ENCODE measurements at places on chromosomes 2 and 18. TPM values are rescaled to one million over a fixed set of nuclear protein-coding genes. Genes with fewer than 3 reads are reported as not detected.

KHK gene
- 3.5 TPM for total RNA-seq

LYG2 gene
- total RNA-seq: not detected

RBM43 gene
- 2.3 TPM for total RNA-seq

UGT1A8 gene
- total RNA-seq: not detected

DNA sequence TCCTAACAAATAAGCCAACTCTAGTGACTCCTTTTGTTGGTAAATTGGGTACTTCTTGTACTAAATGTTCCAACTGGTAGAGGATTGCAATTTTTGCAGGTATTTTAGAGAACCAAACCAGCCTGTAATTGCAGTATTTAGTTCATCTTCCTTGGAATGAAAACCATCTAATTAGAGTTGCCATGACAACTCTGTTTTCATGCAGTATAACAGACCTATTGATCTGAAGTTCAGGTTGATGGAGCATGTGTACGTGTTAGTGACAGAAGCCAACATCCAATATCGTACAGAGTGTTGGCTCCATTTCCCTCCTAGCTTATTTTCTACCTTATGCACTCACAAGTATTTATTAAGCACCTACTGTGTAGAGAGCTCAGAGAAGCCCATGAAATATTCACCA is 176.3 kb upstream of the FOSL2 start:
- no peaks in the 10 kb centered on the region for H3K4me1 ChIP-seq
- DNase-seq: no peak
- H3K27me3 ChIP-seq: no peaks in the 10 kb centered on the region

BCL11A gene
- total RNA-seq: 16.7 TPM

TMEM185B gene
- total RNA-seq: 19.5 TPM

DNA sequence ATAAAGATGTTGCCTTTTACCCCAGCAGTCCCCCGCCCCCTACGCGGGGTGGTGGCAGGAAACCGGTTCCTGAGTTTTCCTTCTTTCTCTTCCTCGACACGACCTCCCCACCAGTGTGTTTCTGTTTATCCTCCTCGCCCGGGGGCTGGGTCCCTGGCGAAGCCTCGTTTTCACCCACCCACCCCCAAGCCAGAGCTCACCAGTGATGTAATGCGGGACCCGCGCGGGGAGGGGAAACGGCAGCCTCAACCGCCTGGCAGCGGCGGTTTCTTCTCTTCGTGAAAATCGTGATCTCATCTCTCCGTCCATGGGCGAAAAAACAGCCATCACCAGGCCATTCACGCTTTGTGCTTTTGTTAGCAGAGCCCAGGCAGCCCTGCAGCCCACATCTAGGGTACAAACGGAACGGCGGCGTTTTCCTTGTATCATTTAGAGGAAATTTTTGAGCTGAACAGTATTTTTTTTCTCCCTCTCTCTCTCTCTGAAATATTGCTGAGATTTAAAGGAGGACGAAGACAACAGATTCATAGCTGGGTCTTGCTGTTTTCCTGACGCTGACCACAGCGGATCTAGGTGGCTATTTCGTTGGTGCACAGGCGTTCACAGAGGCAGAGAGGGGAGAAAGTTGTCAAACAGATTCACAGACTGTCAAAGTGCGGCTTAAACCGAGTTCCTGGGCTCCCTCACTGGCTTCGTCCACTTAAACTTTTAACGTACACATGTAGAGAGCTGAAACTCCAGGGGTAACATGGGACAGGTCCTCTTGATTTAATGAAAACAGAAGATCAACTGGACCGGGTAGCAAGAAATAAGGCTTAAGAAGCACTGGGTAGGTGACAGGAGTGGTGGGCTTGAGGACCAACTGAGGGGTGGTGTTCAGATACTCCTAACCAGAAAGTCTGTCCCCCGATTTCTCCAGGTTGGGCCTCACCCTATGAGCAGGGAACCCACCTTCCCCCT is 21.9 kb upstream of the PAX3 start:
- H3K27me3 ChIP-seq: peaks cover 89% of the 10 kb centered on the region
- peak overlapping the region; percentile 75 for H3K4me3 ChIP-seq
- H3K36me3 ChIP-seq: no peaks in the 10 kb centered on the region
- H3K4me1 ChIP-seq: no peaks in the 10 kb centered on the region
- H3K27ac ChIP-seq: no peak overlapping the region

DNA sequence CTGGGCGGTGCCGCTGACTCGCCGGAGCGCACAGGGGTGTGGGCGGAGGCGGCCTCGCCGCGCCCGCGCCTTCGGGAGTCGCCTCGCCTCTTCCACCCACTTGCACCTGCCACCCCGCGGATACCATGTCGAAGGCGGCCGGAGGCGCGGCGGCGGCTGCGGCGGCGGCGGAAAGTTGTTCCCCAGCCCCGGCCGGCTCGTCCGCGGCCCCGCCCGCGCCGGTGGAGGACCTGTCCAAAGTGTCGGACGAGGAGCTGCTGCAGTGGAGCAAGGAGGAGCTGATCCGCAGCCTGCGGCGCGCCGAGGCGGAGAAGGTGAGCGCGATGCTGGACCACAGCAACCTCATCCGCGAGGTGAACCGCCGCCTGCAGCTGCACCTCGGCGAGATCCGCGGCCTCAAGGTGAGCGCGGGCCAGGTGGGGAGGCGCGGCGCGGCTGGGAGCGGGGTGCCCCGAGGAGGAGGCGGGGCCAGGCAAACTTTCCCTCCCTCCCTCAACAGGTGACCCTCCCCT is 766 bp downstream of the CCDC85A start:
- no peaks in the 10 kb centered on the region for H3K36me3 ChIP-seq
- DNase-seq: peak; percentile 82
- no peaks in the 10 kb centered on the region for H3K4me1 ChIP-seq

DNA sequence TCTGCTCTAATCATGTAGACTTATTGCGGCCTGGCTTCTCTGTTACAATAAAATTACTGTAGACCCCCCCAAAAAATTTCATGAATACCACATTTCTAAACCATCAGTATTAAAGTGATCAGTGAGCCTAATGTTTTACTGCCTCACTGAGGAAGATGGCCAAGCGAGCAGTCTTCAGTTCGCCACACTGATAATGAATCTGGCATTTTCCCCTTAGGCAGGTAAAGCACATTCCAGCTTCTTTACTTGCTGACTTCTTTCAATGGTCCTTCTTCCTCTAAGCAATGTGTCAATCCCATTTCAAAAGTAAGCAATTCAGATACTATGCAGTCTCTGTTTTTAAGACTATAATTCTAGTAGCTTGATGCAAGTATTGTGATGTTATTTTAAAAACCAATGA is 137.6 kb downstream of the LAMA1 start:
- peaks cover 94% of the 10 kb centered on the region for H3K36me3 ChIP-seq
- no peak overlapping the region for H3K4me3 ChIP-seq
- H3K27me3 ChIP-seq: no peaks in the 10 kb centered on the region
- no peaks in the 10 kb centered on the region for H3K4me1 ChIP-seq
- H3K27ac ChIP-seq: no peak overlapping the region

GRCh38 chr2:229319558-229319957 is 48.5 kb upstream of the PID1 start:
- H3K36me3 ChIP-seq: no peaks in the 10 kb centered on the region
- no peak overlapping the region for H3K27ac ChIP-seq
- no peak overlapping the region for H3K4me3 ChIP-seq
- no peaks in the 10 kb centered on the region for H3K4me1 ChIP-seq

DNA sequence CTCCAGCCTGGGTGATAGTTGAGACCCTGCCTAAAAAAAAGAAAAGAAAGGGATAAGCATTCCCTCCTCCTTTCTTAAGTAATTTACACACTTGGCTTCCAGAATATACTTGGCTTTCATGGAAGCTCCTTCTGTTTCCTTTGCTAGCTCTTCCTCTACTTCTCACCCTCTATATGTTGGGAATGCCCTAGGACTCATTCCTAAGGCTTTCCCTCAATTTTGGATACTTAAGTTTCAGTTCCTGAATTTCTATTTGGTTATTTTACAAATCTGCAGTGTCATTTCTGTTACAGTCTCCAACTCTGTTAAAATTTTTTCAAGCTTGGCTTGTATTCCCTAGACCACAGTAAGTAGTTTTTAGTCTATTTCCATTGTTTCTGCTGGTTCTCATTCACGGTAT is 23.6 kb downstream of the SP3 start:
- no peak overlapping the region for H3K27ac ChIP-seq
- no peaks in the 10 kb centered on the region for H3K27me3 ChIP-seq
- no peak overlapping the region for H3K4me3 ChIP-seq
- H3K36me3 ChIP-seq: peaks cover 8% of the 10 kb centered on the region
- peaks cover 3% of the 10 kb centered on the region for H3K4me1 ChIP-seq

DNA sequence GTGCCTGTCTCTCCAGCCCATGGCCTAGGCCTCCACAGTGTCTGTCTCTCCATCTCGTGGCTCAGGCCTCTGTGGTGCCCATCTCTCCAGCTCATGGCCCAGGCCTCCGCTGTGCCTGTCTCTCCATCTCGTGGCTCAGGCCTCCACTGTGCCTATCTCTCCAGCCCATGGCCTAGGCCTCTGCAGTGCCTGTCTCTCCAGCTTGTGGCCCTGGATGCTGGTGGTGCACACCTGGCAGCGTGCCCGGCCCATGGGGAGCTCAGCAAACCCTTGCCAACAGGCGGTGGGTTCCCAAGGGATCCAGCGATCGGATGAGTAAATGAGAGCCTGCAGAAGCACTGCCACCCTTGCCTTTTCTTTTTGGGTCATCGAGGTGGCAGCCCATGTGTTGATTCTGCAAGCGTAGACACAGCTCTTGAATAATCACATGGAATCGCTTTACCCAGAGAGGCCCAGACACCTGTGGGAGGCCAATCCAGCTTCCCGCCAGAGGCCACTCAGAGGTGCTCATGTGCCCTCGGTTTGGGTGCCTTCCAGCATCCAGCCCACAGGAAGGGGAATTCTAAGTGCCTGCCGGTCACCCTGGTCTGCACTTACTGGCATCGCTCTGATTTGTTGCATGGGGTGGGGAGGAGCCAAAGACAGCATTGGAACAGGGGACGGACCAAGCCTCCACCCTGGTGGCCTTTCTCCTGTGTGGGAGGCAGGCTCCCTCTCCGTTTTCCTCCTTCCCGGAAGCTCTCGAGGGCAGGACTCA is 101.8 kb upstream of the HDAC4 start:
- no peaks in the 10 kb centered on the region for H3K27me3 ChIP-seq
- no peak overlapping the region for H3K27ac ChIP-seq
- H3K4me1 ChIP-seq: no peaks in the 10 kb centered on the region

SDC1 gene
- 20.2 TPM for total RNA-seq

PKP4 gene
- 102 TPM for total RNA-seq

DNA sequence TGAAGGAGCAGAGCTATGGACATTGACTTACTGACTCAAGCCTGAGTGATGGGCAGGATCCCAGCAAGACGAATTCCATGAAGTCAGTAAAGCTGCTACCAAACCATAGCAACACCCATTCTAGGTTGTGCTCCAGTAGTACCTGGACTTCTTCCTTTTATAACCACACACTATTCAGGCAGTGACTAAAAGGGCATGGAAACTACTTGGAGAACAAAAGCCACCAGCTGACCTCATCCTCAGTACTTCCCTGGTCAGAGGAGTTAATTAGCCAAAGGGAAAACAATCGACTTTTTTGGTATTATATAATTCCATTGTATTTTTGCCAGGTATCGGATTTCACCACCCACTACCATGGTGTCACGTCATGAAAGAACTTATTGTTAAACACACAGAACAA is 237.1 kb downstream of the TTC32 start:
- DNase-seq: peak; percentile 20
- H3K4me3 ChIP-seq: no peak overlapping the region
- no peaks in the 10 kb centered on the region for H3K4me1 ChIP-seq
- H3K27ac ChIP-seq: no peak overlapping the region

DNA sequence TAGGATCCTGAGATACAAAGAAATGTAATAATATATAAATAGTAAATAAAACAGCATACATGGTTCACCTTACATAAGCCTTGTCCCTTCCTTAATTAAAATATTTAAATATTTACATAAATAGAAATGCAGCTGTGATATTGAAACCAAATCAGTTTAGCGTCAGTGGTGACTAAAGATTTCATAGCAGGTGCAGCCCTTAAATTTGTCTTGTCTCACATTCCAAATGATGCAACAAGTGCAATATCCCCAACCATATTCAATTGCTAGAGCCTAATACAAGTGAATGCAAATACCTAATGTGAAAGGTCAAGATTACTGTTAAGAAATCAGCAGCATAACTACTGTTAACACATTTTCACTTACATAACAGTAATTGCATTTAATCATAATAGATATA is 539.5 kb downstream of the NYAP2 start:
- no peaks in the 10 kb centered on the region for H3K27me3 ChIP-seq
- no peaks in the 10 kb centered on the region for H3K4me1 ChIP-seq
- no peak overlapping the region for H3K27ac ChIP-seq
- H3K4me3 ChIP-seq: no peak overlapping the region
- DNase-seq: no peak

DNA sequence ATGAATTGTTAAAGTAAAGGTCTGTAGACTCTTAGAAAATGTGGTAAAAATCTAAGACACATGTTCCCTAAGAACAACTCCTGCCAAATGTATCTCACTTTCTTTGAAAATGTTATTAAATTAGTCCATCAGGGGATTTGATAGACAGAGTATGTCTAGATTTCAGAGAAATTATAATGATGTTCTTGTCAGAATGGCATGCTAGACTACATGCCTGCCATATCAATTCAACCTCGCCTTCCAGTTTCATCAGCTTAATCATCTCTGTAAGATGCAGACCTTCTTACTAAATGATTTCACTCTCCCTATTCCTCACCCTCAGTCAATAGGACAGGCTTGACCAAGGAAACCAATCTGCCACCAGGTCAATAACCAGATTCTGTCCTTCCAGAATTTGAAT is 368.4 kb downstream of the TXNL1 start:
- no peak overlapping the region for H3K4me3 ChIP-seq
- H3K27ac ChIP-seq: no peak overlapping the region
- no peaks in the 10 kb centered on the region for H3K4me1 ChIP-seq
- no peaks in the 10 kb centered on the region for H3K27me3 ChIP-seq

DNA sequence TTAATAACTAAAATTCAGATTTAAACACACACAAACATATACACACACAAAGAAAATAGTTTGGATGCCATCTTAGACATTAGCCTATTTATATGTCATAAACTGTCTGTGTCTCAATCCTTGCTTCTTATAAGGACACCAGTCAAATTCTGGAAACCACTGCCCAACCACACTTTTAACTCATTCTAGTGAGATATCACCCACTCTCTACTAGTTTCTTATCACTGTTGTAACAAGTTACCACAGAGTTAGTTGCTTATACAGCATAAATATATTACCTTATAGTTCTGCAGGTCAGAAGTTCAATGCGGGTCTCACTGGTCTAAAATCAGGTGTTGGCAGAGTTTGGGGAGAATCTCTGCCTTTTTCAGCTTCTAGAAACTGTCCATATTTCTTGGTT is 239.1 kb downstream of the MTX2 start:
- DNase-seq: no peak
- H3K4me1 ChIP-seq: peaks cover 6% of the 10 kb centered on the region
- no peak overlapping the region for H3K4me3 ChIP-seq
- H3K36me3 ChIP-seq: no peaks in the 10 kb centered on the region

DPYSL5 gene
- 1.1 TPM for total RNA-seq

DNA sequence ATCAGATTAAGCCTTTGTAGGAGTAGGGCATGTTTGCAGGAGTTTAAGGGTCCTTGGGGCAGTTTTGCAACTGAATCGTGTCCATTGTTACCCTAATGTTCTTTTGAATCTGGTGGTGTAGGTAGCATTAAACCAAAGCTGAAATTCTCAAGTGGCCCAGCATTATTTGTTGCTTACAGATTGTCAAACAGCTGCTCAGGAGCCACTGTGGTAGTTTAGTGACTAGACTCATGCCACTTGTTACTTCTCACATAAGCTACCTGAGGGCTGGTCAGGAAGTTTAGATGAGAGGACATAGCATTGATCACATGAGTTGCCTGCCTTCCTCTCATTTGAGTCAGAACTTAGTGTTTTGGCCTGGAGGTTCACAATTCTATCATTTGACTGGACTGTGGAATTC is 157.6 kb downstream of the HAUS1 start:
- peaks cover 20% of the 10 kb centered on the region for H3K36me3 ChIP-seq
- peaks cover 10% of the 10 kb centered on the region for H3K4me1 ChIP-seq
